ENCODE measurements at places on chromosomes 3 and 15.

- DNase-seq = peak; percentile 3
These were observed 339.1 kb downstream of the SATB1 start for GRCh38 chr3:18086078-18086477.

- DNase-seq = no peak
These were observed 61.8 kb downstream of the GAP43 start for GRCh38 chr3:115685097-115685496.

GRCh38 chr3:82194870-82195269 lies 433.4 kb upstream of the GBE1 start:
- DNase-seq = no peak

DNA sequence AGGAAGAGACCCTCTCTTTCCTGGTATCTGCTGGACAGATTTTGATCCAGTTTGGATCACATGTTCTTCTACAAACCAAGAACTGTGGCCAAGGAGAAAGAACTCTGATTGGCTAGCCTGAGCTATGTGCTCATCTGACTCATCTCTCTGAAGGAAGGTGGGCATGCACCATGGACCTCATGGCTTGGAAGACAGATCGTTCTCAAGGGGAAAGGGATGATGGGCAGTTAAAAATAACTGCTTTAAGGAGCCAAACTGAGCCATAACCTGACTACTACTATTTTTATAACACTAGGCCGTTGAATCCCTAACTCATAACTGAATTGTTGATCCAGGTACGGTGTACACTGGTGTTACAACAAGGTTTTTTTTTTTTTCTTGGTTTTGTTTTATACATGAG lies 112.4 kb downstream of the B3GALNT1 start:
- no peak for DNase-seq

GRCh38 chr3:9292516-9292915 lies 43.1 kb upstream of the SRGAP3 start:
- no peak for DNase-seq

GRCh38 chr15:74428442-74428787 lies 5.3 kb downstream of the SEMA7A start:
- no peak for DNase-seq

GRCh38 chr3:138011722-138012121 lies 1.8 kb downstream of the CLDN18 start:
- no peak for DNase-seq
